ENCODE measurements at places on chromosomes 16 and 17.

DNA sequence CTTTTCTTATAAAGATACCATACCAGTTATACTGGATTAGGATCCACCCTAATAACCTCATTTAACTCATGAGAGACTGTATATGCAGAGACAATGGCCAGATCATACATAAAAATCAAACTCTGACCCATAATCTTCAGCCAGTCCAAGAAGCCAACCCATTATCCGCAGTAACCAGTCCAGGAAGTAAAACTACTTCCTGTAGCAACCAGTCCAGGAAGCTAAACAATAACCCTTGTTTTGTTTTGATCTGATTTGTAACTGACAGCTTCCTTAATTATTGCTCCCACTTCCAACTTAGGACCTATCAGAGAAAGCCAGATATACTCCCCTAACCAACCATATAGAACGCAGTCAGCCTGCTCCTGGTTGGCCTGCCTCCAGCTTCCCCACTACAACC is 19.2 kb upstream of the SSTR2 start:
- DNase-seq: no peak

- no peak for DNase-seq
These were observed 5.3 kb downstream of the ST6GALNAC1 start for GRCh38 chr17:76638263-76638662.

- DNase-seq: no peak
These were observed 100.6 kb downstream of the ZNF423 start for GRCh38 chr16:49755313-49755620.

GRCh38 chr17:32297860-32298259 is 32.2 kb downstream of the RHBDL3 start:
- DNase-seq: no peak

DNA sequence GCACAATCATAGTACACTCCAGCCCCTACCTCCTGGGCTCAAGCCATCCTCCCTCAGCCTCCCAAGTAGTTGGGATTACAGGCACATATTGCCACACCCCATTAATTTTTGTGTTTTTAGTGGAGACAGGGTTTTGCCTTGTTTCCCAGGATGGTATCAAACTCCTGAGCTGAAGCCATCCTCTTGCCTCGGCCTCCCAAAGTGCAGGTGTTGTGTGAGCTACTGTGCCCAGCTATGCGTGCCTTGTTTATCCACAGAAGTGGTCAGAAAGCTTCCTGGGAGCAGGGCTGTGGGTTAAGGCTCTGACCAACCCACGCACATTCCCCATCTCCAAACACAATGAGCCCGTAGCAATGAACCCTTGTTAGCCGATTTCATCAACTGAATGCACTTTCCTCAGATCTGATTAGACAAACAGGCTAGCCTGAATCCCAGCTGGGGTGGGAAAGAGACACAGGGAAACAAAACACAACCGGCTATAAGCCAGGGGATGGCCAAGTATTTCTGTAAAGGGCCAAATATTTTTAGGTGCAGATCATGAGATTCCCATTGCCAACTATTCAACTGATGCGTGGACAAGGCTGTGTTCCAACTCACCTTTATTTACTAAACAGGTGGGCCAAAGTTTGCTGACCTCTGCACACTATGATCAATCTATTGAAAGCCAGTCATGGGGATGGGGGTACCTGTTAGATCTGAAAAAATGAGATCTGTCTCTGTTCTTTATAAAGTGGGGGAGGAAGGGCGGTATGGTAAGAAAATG is 193.6 kb downstream of the CPPED1 start:
- no peak for DNase-seq

DNA sequence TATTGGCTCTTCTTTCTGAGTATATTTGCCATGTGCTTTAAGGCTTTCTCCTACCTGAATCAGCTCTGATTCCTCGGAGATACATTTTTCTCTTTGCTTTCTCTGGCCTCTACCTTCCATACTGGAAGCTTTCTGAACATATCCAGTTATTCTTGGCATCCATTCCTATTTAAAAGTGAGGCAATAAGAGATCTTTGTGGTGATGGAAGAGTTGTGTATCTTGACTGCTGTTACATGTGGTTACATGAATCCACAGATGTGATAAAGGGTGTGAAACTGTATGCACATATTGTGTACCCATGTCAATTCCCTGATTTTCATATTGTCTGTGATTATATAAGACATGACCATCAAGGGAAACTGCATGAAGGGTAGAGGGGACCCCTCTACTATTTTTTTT is 24.4 kb downstream of the UBE2O start:
- no peak for DNase-seq

GRCh38 chr16:79402356-79402755 is 198.2 kb downstream of the MAF start:
- no peak for DNase-seq

GRCh38 chr17:10713318-10713717 is 15.9 kb downstream of the ADPRM start:
- DNase-seq: no peak

- no peak for DNase-seq
These were observed 1.7 kb downstream of the JPH3 start for GRCh38 chr16:87603684-87604633.

DNA sequence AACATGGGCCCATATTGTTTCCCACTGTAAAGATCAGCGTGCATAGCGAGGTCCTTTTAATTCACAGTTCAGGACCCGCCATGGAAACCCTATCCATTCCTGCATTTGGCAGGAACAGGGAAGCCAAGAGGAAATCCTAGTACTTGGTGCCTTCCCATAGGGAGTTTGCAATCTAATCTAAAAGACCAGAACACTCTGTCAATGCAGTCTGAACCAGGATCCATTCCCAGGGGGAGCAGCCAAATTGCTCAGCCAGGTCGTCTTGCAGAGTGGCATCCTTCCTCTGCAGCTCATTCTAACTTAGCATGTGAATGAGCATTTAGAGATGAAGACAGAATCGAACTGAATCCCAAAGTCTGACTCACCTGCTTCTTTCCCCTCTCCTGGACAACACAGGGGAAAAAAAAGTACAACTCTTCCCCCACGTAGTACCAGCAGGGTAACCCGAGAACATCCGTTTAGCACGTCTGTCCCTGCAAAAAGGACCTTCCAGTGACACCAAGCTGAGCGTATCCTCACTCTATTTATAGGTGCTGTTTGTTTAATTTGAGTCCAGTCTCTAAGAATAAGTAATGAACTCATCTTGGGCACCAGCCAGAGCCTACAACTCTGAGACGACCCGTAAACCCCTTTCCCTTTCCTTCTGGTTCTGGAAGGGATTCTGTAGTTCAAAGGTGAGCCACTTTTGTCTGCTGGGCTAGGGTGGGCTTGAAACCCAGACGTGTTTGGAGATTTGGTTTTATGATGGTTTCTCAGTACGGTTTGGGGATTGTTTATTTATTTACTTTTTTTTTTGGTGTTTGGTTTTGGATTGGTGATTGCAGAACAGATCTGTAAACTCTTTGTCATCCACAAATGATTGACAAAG is 74.5 kb downstream of the ERCC4 start:
- DNase-seq: no peak

- DNase-seq: no peak
These were observed 14.9 kb downstream of the WDR45B start for GRCh38 chr17:82633343-82633742.

DNA sequence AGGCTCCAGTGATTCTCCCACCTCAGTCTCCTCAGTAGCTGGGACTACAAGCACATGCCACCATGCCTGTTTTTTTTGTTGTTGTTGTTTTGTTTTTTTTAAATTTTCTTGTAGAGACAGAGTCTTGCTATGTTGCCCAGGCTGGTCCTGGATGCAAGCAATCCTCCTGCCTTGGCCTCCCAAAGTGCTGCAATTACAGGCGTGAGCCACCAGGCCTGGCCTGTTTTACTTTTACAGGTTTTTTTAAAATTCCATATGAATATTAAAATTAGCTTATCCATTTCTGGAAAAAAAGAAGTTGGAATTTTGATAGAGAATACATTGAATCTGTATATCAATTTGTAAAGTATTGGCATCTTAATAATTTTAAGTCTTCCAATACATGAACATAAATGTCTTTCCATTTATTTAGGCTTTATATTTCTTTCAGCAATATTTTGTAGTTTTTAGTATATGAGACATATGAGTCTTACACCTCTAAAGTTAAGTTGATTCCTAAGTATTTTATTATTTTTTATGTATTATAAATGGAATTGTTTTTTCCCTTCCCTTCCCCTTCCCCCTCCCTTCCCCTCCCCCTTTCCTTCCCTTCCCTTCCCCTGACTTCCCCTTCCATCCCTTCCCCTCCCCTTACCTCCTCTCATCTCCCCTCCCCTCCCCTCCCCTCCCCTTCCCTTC is 323.5 kb upstream of the SALL1 start:
- no peak for DNase-seq

- DNase-seq: no peak
These were observed 42.6 kb downstream of the ABCA9 start for GRCh38 chr17:69018022-69018615.

DNA sequence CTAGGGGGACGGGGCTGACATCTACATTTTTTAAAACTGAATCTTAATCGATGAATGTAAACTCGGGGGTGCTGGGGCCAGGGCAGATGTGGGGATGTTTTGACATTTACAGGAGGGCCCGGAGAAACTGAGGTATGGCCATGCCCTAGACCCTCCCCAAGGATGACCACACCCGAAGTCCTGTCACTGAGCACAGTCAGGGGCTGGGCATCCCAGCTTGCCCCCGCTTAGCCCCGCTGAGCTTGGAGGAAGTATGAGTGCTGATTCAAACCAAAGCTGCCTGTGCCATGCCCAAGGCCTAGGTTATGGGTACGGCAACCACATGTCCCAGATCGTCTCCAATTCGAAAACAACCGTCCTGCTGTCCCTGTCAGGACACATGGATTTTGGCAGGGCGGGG is 21.4 kb downstream of the ADAM11 start:
- no peak for DNase-seq

DNA sequence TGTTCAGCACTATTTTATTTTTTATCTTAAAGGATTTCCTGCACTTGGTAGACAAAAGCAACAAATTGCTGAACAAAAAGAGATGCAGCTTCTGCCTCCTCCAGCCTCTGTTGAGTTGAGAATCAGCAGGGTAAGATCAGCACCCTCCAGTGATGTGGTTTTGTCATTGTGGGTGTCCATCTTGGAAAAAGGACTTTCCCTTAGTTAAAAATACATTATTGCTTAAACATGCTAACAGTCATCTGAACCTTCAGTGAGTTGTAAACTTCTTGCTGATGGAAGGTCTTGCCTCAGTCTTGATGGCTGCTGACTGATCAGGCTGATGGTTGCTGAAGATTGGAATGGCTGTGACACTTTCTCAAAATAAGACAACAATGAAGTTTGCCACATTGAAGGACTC is 101.2 kb downstream of the PHKB start:
- no peak for DNase-seq

GRCh38 chr17:50151937-50152547 is 1.6 kb upstream of the PPP1R9B start:
- DNase-seq: no peak

DNA sequence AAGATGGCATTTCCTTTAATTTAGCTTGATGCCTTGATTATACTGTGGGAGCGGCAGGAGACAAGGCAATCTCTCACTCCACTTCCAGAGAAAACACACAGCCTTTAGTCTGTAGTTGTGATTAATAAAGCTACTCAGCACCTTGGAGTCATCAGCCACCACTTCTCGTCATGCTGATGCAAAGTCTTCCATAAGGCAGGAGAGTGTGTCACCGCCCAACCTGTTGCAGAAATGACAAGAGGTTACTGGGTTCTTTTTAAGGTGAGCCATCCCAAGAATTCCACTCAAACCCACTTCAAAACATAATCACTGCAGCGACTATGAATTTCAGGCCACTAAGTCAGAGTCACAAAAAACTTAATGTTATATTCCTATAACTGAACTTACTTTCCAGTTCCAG is 223.9 kb upstream of the TOX3 start:
- DNase-seq: no peak

DNA sequence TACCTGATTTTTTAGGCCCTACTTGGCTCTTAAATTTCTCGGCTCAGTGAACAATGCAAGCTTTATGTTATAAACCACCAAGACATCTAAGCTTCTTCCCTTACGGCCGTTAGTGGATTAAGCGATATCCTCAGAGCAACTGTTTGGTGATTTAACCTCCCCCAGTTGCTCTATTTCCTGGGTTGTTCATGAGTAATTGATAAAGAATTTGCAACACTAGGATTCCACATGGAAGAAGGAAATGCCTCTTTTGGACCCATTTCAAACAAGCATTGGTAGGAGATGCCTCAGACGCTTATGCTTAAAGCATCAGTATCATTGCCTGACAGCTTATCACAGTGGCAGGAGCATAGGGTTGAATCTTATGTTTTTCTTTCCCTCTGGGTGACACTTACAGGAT is 65.3 kb downstream of the RBFOX1 start:
- DNase-seq: no peak

GRCh38 chr17:71287071-71287823 is 833.6 kb upstream of the SOX9 start:
- no peak for DNase-seq

DNA sequence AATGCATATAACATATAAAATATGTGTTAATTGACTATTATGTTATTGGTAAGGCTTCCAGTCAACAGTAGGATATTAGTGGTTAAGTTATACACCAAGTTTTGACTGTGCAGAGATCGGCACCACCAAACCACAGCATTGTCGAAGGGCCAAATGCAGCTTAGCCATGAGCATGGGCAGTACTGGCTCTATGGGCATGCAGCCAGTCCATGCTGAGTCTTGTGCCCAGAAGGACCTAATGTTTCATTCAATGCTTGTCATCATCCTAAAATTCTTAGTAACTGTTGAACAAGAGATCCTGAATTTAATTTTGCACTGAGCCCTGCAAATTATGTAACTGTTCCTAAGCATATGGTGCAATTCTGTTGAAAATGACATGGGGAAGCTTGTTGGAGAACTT is 233.4 kb upstream of the HS3ST3A1 start:
- no peak for DNase-seq

- DNase-seq: no peak
These were observed 117.0 kb downstream of the ZNF778 start for GRCh38 chr16:89334461-89334860.

DNA sequence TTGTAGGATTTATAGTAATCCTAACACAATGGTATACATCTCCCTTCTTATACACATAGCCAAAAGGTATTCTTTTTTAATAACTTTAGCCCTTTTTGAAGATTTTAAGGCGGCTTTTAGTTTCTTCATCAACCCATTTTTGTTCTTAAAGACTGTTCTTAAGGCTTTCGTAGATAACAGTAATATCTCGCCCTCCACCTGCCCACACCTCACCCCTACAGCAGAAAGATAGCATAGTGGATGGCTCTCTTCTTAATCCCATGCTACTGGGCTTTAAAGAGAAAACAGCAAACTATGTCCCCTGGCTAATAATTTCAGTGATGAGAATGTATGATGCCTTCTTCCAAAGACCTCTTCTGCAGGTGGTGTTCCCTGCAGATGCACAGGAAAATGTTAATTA is 8.6 kb downstream of the IGSF6 start:
- no peak for DNase-seq

- DNase-seq: peak; percentile 26
These were observed 13.0 kb upstream of the SPNS3 start for GRCh38 chr17:4420692-4421131.

DNA sequence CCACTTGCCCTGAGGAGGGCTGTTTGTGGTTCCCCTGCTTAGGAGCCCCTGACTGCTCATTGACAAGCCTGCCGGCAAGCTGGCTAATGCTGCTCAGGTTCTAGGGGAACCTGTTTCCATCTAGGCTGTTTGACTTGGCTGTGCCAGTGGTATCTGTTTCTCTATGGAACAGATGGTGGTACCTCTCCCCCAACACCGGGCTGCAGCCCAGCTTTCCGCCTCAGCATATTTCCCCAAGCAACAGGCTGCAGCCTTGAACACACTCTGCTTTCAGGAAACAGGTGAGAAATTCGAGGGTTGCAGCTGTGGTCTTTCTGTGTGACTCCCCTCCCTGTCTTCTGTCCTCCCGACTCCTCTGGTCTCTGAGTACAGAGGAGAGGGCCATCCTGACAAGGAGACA is 132.3 kb downstream of the TMEM132E start:
- no peak for DNase-seq

- DNase-seq: no peak
These were observed 14.7 kb downstream of the PEMT start for GRCh38 chr17:17576772-17577234.

Measured in stimulated activated CD8-positive, alpha-beta memory T cell treated with anti-CD3 and anti-CD28 coated beads, Interleukin-2, amount 100 ng/mL, for 1 hour (primary cell).